Retina (tissue), 1 donor: ENCODE measurements at places on chromosomes 5 and 9.

DNA sequence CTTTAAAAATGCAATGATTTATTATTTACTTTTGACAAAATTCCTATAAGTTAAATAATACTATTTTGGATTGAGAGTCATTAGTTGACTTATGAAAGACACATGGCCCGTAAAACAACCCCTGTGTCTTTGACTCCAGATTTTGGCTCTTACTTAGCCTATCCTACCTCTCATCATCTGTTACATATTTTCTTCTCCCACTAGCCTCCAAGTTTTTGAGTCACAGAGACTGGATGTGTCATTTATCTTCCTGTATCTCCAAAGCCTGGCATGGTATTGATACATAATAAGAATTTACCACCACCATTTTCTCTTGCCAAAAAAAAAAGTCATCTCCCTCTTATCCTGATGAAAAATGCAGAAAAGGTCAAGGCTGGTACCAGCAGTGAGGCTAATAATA, 99.9 kb downstream of the GABRB2 start:
- no peak for DNase-seq

DNA sequence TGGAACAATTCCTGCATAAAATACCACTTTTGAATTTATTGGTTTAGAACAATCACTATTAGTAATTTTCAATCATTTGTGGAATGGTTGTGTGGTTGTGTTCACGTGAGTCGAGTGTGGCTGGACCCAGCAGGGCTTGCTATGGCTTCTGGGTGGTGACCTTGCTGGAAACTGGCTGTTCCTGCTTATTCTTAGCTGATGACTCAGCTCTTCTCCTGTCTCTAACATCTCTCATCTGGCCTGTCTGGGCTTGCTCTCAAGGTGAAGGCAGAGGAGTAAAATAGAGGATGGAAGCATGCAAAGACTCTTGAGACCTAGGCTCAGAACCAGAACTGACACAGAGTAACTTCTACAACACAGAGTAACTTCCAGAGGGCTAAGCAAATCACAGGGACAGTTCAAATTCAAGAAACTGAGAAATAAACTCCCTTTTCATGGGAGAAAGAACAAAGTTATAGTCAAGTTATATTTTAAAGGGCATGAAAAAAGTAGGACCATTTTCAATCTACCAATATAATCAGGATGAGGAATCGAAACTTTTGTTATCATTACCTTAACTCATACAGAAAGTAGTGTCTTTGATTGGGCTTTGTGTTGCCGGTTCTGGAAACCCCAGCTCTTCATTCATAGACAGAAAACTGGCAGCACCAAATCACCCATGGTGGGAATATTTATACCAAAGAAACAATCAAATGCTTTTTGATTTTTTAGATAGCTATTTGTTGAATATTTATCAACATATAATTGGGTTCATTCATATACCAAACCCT, 665.1 kb downstream of the CDH18 start:
- no peak for DNase-seq

DNA sequence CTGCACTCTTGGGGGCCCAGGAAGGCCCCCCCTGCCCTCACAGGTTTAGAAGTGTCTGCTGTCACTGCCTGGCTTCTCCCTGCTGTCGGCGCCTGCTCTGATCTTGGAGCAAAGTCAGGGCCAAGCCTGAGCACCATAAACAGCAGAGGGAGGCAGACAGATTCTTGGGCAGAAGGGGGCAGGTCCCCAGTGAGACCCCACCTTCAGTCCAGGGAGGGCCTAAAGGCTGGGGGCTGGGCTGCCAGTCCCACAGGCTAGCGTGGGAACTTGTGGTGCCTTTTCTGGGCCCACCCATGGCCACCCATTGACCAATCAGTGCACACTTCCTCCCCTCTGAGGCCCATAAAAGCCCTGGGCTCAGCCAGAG, 124.0 kb downstream of the OLFM1 start:
- no peak for DNase-seq

- peak; percentile 68 for DNase-seq
Measured at GRCh38 chr5:148733601-148734438, 79.5 kb upstream of the HTR4 start.

- no peak for DNase-seq
Measured at GRCh38 chr9:128788445-128788844, 1.4 kb downstream of the TBC1D13 start.

DNA sequence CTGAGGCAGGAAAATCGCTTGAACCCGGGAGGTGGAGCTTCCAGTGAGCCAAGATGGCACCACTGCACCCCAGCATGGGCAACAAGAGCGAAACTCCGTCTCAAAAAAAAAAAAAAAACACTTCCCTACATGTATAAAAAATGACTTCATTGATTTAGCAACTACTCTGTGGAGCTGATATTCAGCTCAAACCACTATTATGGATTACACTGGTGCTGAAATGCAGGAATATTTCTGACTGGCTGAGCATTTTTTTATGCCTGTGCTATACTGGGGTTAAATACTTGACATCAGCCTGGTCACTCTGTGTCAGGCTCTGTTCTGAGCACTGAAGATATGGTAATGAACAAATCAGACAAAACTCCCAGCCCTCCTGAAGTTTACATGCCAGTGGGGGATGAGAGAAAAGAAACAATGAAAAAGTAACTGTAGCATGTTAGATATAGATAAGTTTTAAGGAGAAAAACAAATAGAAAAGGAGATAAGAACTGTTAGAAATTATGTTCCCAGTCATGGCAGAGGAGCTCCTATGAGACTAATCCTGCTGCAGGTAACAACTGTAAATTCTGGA, 22.6 kb upstream of the TTC39B start:
- no peak for DNase-seq

GRCh38 chr5:168683247-168683926, 104.2 kb upstream of the PANK3 start:
- no peak for DNase-seq

DNA sequence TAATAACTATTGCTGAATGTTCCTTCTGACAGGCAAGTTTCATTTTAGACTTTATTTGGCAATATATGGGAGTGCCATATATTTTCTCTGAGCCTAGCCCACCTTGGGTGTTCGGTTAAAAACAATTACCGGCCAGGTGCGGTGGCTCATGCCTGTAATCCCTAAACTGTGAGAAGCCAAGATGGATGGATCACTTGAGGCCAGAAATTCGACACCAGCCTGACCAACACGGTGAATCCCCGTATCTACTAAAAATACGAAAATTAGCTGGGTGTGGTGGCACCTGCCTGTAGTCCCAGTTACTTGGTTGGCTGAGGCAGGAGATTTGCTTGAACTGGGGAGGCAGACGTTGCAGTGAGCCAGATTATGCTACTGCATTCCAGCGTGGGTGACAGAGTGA, 47.9 kb downstream of the TNFSF15 start:
- DNase-seq: no peak

DNA sequence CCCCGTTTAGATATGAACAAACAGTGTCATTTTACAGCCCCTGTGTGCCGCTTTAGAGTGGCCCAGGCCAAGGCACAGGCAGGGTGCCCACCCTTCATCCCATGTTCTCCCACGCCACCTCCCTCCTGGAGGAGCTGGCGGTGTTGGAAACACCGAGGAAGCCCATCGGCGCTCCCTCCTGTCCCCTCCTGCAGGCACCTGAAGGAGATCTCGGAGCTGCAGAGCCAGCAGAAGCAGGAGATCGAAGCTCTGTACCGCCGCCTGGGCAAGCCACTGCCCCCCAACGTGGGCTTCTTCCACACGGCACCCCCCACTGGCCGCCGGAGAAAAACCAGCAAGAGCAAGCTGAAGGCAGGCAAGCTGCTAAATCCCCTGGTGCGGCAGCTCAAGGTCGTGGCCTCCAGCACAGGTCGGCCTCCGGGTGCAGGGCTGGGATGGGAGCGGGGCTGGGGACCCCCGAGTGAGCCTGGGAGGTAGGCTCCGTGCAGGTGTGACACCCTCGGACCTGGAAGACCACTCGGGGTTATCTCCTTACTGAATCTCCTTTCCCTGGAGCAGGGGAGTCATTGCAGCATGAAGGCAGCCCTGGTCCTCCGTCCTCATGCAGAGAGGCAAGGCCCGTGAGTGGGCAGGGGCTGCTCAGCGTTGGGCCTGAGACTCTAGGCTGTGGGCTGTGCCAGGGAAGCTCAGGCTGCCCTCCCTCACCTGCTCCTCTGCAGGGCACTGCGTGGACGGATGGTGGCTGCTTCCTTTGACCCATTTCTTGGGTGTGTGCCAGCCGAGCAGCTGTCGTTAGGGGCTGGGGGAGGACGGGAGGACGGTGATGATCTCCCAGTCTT, 113.9 kb downstream of the WNK2 start:
- DNase-seq: no peak

GRCh38 chr5:13477118-13477737, 467.3 kb downstream of the DNAH5 start:
- no peak for DNase-seq

DNA sequence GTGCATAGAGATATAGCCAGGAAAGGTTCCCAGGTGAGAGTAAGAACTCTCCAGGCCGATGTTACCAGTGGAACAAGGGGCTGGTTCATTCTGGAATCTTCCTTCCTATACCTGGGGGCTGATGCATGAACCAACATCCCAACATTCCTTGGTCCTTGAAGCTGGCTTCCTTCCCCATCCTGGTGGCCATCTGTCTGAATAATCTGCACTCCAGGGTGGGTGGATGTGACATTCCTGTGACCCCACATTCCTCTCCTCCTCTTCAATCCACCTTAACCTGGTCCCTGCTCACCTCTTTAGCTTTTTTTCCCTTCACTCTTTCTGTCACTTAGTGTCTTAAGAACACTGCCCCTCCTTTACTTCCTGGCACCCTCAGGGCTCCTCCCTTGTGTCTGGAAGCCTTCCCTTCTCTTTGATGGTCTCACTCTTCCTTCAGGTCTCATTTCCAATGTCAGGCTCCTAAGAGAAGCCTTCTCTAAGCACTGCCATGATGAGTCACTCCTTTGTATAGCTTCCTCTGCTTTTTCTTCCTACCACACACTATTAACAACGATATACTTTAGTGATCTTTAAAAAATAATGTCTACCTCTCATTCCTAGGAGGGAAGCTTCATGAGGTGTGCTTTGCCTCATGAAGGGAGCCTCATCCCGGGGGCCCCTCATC, 80.3 kb downstream of the BOD1 start:
- DNase-seq: no peak

- no peak for DNase-seq
Measured at GRCh38 chr5:83401122-83401731, 70.3 kb upstream of the VCAN start.

- DNase-seq: peak; percentile 73
Measured at GRCh38 chr5:5360941-5361520, 61.4 kb upstream of the ICE1 start.

GRCh38 chr5:88262116-88262515, 6.5 kb downstream of the TMEM161B start:
- DNase-seq: no peak

- no peak for DNase-seq
Measured at GRCh38 chr5:161400583-161400982, 145.9 kb downstream of the GABRB2 start.

GRCh38 chr5:124263680-124264491, 482.6 kb downstream of the ZNF608 start:
- peak; percentile 87 for DNase-seq
